Immature natural killer cell (primary cell): ENCODE measurements at places on chromosomes 5 and 9. TPM values are rescaled to one million over a fixed set of nuclear protein-coding genes. Genes with fewer than 3 reads are reported as not detected.

NIM1K gene
- 0.25 TPM for polyA plus RNA-seq

GABRG2 gene
- polyA plus RNA-seq: not detected

STOM gene
- polyA plus RNA-seq: 495 TPM

EIF4E1B gene
- polyA plus RNA-seq: not detected

SPATA31C1 gene
- polyA plus RNA-seq: not detected

DNA sequence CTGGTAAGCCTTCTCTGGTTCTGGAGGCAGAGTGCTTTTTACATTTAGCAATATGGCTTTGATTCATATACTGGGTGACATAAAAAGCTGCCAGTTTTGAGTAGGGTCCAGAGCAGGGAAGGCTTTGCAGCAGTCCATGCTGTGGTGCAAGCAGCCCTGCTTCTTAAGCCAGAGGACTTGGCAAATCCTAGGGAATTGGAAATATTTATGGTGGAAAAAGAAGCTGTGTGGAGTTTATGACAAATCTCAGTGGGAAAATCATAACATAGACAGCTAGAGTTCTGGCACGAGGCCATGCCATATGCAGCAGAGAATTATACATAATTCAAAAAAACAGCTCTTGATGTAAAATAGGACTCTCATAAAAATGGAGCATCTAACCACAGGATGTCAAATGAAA, 536.4 kb downstream of the RASEF start:
- no peak for DNase-seq

FCN2 gene
- not detected for polyA plus RNA-seq

DNA sequence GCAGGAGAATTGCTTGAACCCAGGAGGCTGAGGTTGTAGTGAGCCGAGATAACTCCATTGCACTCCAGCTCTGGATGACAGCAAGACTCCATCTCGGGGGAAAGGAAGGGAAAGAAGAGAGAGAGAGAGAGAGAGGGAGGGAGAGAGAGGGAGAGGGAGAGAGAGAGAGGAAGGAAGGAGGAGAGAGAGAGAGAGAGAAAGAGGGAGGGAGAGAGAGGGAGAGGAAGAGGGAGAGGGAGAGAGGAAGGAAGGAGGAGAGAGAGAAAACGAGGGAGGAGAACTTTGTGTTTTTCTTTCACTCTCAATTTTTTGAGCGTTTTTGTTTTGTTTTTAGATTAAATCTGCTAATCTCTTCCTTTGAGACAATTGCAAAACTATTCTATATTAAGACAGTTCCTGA, 46.9 kb downstream of the SPEF2 start:
- DNase-seq: no peak

WASHC1 gene
- polyA plus RNA-seq: 1.1 TPM

GRCh38 chr5:72137826-72138409, 30.6 kb downstream of the MAP1B start:
- peak; percentile 51 for DNase-seq
